ENCODE measurements at places on chromosomes 2 and 18.

GRCh38 chr2:100929147-100929546 lies 72.9 kb upstream of the RPL31 start:
- DNase-seq = no peak

DNA sequence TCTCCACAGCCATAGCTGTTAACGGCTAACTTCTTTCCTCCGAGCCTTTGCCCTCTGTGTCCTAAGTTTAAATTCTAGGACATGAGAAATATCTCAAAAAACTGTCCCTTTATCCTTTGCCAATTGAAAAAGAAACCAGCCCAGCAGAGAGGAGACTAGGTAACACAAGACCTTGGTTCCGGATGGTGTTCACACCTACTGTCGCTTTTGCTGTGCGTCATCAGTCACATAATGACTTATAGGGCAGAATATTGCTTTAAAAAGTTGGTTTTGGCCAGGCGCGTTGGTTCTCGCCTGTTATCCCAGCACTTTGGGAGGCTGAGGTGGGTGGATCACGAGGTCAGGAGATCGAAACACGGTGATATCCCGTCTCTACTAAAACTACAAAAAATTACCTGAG lies 66.2 kb downstream of the SP3 start:
- DNase-seq = no peak

DNA sequence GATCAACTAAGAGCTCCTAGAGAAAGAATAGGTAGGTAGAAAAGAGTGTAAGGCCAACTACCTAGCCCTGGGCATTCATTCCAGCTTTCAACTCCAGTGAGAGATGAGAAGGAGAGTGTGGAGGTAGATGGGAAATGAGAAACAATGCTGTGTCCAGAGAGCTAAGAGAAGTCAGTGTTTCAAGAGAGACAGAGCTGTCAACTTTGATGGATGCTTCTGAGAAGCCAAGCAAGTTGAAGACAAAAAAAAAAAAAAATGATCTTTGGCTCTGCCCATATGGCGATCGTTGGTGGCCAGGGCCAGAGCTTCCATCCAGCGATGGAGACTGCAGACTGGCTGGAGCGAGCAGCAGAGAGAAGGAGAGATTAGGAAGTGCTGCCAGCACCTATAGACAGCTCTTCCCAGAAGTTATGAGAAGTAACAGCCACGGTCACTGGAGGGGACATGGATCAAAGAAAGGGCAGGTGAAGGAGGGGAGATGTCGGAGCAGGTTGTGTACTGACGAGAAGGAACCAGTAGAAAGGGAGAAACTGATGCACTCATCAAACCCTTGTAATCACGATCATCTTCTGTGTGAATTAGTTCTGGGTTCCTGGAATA lies 112.4 kb upstream of the PPP1CB start:
- DNase-seq = no peak

DNA sequence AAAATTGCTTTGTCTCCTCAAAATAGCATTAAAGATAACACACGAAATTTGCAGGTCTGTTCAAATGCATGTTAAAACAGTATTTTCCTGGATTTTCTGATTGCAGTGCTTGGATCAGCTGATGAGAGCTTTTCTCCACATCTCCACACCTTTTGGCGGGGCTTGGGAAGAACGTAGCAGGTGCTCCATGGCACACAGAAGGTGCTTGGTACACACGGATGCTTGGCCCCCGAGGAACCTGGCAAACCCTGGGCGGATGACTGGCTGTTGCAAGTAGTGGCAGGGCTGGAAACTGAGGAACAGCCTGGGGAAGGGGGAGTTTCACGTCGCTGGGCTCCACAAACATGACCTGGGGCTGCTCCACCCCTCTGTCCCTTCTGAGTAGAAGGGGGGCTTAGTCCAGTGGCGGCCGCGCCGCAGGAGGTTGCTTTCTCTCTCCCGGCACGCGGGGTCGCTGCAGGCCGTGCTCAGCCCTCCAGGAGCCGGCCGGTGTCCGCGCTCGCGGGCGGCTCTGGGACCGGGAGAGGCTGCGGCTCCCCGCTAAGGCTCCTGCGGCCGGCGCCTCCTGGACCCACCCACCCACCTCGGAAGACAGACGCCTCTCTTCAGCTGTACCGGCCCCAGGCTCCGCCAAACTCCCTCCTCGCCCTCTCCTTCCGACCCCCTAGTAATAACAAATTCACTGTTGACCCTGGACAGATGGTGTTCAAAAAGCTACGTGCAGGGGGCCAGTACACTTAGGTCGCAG lies 69.3 kb downstream of the MARCO start:
- no peak for DNase-seq

GRCh38 chr2:67716895-67717396 lies 319.8 kb downstream of the ETAA1 start:
- no peak for DNase-seq

DNA sequence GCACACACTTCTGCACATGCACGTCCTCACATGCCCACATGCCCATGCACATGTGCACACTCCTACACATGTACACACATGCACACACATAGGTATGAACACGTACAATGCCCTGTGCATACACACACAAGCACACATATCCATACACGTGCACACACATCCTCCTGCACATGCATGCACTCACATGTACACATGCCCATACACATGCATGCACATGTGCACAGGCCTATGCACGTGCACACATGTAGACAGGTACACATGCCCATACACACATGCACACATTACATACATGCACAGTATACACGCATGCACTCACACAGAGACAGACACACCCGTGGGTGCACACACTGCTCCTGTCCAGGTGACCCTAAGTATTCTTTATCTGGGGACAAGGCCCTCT lies 34.3 kb downstream of the GPC1 start:
- DNase-seq = peak; percentile 0

DNA sequence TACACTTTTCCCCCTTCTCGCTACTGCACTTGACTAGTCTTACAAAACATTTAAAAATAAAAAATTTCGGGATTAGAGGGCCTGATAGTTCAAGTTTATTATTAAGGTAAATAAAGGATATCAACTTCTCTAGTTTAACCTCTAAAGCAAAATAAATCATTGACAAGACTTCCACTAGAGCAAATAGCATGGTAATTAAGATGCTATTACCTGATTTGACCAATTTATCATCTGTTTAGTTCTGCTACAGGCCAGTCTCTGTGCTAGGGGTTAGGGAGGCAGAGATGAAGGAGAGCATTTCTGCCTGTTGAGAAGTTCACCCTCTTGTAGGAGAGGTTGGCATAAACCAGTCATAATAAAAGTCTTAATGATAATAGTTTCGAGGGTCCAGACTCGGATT lies 34.0 kb downstream of the RHOB start:
- no peak for DNase-seq

- no peak for DNase-seq
Measured at GRCh38 chr2:144224472-144224871, 295.4 kb downstream of the ZEB2 start.

DNA sequence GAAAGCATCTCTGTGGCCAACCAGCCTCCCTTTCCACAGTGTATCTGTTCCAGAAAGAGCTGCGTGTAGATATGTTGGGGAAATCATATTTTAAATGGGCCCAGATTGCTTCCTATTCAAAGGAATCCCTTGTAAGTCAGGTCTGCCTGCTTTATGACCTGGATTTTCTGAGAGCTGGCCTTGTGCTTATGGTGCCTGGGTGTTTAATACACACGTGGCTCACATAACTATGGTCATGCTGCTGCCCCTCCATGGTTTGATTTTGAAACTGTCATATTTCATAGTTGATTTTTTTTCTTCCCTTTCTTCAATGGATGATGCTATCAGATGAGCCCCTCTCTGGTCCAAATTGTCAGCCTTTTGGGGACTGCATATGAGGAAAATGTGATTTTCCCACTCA lies 111.5 kb upstream of the CNGA3 start:
- DNase-seq = no peak

DNA sequence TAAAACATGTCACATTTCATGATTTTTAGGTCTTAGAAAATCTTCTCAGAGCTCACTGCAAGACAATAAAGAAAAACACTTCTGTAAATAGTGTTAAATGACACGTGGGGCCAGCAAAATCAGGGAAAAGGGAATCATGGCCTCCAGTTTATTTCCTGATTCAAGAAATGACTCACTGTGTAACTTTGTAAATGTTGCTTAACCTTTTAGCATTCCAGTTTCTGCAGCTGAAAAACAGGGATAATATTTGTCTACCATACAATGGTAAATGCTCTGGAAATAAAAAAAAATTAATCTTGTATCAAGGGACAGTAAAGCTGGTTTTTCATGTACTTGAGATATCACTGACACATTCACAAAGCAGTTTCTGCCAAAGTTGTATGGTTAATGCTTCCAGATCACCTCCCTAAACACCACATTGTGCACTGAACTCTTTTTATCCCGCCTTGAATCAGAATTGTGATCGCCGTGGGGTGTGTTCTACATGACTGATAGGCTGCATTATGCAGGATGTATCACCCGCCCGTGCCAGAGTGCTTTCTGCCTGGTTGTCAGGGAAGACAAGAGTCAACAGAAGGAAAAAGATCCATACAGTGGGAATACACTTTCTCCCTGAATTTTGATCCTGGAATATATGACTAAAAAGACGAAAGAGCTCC lies 238.8 kb downstream of the IKZF2 start:
- DNase-seq = no peak

GRCh38 chr2:234027641-234028040 lies 22.9 kb upstream of the SPP2 start:
- DNase-seq = no peak

DNA sequence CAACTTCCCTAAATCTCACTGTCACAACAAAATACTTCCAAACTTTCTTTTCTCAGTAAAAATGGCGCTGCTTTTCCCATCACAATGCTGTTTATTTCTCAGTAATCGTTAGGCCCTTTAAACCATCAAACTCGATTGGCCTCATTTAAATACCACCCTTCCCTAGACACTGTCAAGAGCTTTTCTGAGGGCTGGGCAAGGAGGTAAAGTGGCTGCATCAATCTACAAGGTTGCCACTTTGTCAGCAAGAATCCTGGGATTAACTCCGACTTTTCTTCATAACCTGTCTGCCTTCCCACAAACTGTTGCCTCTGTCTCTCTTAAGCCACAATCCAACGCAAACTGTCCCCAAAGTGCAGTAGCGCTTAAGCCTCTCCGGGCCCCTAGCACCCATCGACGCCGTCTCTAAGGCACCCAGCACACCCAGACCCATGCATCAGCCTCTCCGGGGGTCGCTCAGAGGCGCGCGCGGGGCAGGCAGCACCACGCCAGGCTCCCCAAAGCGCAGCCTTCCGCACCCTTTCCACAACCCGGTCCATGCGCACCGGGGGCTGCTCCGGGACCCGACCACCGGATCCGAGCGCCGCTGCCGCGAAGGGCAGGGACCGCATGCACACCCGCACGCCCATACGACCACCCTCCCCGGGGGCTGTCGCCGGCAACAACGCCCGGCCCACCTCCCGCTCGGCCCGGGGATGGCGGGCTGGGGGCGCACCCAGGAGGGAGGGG lies 683 bp downstream of the MBOAT2 start:
- DNase-seq = no peak

GRCh38 chr2:100460904-100461530 lies 9.3 kb upstream of the NMS start:
- DNase-seq = no peak

GRCh38 chr18:4068552-4069158 lies 386.5 kb downstream of the DLGAP1 start:
- DNase-seq = peak; percentile 13

- no peak for DNase-seq
Measured at GRCh38 chr18:10950876-10951630, 198.3 kb downstream of the PIEZO2 start.

- no peak for DNase-seq
Measured at GRCh38 chr2:1450915-1451314, 37.7 kb downstream of the TPO start.

- no peak for DNase-seq
Measured at GRCh38 chr2:120765678-120766469, 30.2 kb downstream of the GLI2 start.

DNA sequence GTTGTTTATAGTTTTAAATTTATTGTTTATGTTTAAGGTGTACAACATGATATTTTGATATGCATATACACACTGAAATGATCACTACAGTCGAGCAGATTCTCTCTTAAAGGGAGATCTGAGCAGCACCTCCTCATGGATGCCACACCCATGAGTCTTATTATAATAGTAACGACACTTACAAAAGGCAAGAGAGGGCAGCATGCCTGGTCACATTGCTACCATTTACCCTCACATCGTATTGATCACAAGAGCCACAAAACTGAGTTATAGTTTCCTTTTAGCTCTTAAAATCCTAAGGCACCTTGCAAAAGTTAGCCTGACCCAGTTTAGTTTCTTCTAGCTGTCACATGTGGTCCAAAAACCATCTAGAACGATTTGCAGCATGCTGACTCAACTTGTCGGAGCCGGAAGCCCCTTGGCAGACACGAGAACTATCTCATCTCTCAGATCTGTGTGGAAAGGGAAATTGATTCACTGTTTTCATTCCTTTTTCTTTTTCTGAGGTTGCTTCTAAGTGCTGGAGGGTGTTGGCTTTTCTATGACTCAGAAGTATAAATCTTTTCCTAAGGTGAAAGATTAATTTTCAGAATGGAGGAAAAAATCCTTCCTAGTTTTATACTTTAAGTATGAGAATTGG lies 85.3 kb downstream of the CDC42EP3 start:
- peak; percentile 87 for DNase-seq

- DNase-seq = no peak
Measured at GRCh38 chr2:195322324-195322723, 334.7 kb upstream of the SLC39A10 start.

DNA sequence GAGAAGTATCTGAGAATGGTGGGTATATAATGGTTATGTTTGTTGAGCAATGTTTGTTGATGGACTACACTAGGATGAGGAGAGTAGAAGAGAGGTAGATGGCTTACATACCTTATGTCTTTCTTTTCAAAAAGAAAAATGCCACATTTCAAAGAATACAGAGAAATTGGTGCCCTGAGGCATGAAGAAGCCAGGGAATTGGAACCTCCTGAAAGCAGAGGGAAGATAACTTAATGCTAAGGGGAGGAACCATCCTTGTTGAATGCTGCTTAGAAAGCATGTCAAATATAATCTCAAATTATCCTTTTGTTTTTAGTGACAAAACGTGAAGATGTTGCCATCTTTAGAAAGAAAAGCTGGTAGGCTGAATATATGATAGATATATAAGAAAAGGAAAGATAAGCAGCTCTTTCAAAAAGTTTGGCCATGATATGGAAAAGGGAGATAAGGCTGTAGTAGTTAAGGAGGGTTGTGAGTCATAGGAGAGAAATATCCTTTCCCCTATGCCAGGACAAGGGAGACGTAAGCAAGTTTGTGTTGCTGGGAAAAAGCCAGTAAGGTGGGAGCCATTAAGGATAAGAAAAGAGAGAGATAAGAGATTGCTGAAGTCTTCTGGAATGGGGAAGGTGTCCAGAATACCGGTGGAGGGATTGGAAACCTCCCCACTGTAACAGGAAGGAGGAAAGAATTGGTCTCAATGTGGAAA lies 66.3 kb downstream of the SCN2A start:
- DNase-seq = no peak

DNA sequence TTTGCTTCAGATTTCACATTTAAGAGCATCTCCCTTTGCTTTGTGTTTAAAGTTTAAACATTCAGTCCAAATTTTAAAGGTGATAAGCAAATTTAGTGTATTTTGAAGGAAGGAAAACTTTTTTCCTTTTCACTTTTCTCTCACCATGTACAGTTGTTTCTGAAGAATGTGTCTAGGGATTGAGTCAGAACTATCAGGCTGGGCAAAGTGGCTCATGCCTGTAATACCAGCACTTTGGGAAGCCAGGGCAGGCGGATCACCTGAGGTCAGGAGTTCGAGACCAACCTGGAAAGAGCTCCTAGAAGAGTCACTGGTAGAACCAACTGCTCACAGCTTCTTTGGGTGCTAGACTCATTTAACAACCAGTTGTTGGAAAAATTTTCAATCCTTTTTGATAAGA lies 327.0 kb upstream of the THUMPD2 start:
- no peak for DNase-seq
